Naive thymus-derived CD8-positive, alpha-beta T cell (primary cell): ENCODE measurements at places on chromosomes 6 and 20. TPM values are rescaled to one million over a fixed set of nuclear protein-coding genes. Genes with fewer than 3 reads are reported as not detected.

Gene SPTLC3
- total RNA-seq = 0.55 TPM

Gene SASH1
- total RNA-seq = not detected

DNA sequence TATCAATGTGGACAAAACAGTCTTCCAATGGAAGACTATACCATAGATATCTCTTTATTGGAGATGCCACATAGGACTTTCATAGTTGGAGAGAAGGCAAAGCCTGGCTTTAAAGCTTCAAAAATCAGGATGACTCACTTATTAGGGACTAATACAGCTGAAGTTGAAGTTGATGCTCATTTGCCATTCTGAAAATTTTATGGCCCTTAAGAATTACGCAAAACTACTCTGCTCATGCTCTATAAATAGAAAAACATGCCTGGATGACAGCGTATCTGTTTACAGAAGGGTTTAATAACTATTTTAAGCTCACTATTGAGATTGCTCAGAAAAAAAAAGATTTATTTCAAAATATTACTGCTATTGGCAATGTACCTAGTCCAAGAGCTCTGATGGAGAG is 155.5 kb upstream of the DST start:
- DNase-seq = no peak

DNA sequence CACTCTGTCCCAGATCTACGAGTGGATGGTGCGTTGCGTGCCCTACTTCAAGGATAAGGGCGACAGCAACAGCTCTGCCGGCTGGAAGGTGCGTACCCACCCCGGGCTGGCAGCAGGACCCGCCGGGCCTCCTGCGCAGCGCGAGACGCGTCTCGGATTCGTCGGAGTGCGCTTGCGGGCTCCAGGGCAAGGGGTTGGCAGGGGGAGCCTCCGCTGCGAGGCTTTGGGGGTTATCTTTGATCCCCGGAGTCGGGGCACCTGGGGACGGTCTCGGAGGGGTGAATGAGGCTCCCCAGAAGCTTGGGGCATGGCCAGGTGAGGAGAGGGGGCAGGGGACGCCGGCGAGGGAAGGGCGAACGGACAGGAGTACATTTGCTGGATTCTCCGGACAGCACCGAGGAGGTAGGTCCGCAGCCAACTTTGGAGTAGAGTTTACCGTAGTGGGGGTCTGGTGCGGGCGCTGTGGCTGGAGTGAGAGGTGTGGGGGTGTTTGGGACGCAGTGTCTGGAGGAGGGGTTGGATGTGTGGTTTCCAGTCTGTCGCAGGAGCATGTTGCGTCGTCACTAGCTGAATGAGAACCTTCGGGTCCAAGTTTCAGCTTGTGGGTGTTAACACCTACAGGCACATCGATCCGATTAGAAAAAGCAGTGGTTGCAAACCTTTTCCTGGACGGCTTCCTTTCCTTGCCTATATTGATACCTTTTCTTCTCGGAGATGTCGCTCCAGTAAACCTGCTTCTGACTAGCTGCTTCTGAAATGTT is 1.2 kb downstream of the FOXO3 start:
- peak; percentile 9 for DNase-seq

DNA sequence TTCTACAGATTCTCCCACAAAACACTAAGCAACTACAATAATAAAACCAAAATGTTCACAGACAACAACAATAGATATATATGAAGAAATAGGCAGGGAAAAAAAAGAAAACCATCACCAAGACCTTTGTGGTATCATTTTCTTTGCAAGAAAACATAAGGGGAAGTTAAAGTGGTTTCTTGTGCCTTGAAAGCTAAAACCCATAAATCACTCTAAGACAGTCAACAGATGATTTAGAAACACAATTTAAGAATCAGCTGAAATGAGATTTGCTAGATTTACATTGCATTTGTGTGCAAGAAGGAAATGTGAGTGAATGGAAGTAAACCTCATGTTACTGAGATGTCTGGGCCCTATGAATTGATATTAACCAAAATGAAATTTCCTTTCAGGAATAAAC is 1265.4 kb upstream of the GJE1 start:
- no peak for DNase-seq

DNA sequence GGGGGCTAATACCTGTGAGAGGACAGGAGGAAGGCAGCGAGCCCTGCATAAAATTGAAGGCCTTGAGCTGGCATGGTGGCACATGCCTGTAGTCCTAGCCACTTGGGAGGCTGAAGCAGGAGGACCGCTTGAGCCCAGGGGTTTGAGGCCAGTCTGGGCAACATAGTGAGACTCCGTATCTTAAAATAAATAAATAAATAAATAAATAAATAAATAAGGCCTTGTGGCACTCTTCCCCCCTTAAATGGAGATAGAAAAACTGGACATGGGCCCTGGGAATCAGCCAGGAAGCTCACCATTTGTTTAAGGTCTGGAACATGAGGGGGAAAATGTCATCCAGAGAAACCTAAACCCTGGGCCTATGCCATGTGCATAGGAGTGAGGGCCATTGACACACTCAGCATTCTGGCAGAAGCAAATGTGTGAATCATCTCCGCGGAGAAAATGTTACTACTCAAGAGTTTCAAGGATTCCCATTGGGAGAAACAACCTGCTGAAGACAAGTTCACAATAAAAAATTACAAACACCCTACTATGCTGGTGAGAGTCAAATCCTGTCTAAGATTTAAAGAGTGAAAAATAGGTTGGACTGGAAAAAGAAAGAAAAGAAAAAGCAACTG is 51.9 kb upstream of the UBR2 start:
- no peak for DNase-seq
